ENCODE measurements at places on chromosomes 12 and 14.

- DNase-seq: no peak
Observed at GRCh38 chr12:9740106-9740750, 7.3 kb upstream of the CLECL1 start.

GRCh38 chr14:62631176-62631575 is 414.1 kb downstream of the KCNH5 start:
- no peak for DNase-seq

DNA sequence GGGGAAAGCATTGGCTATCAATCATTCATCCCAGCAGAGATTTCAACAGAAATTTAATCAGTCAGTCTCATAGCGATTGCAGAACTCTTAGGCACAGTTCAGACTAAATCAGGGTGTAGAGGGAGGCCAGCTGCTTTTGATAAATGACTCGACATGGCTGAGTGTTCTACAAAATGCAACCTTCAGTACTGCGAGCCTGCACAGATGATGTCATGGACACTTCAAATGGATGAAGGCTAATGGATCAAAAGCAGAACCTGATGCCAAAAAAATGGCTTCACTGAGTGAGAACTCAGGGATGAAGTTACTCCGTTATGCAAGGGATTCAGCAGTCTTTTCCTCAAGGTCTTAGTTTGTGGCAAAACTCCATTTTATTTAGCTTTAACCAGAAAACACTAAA is 167.3 kb downstream of the DACT1 start:
- DNase-seq: no peak

- no peak for DNase-seq
Observed at GRCh38 chr12:61538951-61539350, 721.3 kb upstream of the USP15 start.

- no peak for DNase-seq
Observed at GRCh38 chr14:20623798-20624197, 17.7 kb downstream of the OR6S1 start.

DNA sequence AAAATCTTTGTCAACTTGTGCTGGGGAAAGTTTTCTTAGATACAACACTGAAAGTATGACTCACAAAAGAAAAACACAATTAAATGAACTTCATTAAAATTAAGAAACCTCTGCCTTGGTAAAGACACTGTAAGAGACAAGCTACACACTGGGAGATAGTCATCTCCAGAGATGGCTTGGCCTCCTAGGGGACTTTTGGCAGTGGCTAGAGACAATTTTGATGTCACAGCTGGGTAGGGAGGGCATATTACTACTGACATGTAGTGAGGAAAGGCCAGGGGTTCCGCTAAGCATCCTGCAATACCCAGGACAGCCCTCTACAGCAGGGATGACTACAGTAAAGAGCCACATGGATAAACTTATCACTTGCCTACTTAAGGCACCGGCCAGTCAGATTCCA is 8.7 kb upstream of the RNASE4 start:
- DNase-seq: no peak

- DNase-seq: no peak
Observed at GRCh38 chr12:97425380-97425779, 37.2 kb upstream of the RMST start.

DNA sequence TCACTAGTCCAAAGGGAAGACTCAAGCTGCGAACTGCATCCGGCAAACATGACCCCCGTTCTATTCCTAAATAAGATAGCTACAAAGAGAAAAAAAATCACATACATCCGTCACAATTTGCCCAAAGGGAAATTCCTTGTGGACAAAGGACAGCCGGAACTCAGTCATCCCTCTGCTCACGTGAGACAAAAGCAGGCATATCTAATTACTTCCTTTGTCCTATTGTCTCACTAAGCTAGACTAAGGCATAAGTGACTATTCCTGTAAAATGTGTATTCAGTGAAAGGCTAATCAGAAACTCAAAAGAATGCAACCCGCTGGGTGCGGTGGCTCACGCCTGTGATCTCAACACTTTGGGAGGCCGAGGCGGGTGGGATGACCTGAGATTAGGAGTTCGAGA is 27.2 kb upstream of the NINJ2 start:
- peak; percentile 29 for DNase-seq

GRCh38 chr12:5000204-5000603 is 43.5 kb upstream of the KCNA5 start:
- DNase-seq: no peak

DNA sequence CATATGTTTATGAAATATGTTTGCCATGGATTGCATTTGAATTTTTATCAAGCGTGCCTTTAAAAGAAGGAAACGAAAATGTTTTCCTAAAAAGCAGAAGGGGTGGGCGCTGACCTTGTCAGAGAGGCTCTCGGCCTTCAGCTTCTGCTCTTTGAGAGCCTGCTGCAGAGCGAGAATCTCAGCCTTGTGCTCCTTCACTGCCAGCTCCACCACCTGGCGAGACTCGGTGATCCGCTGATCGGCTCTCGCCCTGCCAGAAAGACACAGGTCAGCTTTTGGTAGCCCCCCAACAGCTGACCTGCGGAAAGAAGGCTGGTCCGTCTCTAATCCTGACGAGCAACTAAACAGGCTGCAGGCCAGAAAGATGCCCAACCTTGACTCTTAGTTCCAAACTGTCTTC is 62.4 kb downstream of the PRKAB1 start:
- no peak for DNase-seq

DNA sequence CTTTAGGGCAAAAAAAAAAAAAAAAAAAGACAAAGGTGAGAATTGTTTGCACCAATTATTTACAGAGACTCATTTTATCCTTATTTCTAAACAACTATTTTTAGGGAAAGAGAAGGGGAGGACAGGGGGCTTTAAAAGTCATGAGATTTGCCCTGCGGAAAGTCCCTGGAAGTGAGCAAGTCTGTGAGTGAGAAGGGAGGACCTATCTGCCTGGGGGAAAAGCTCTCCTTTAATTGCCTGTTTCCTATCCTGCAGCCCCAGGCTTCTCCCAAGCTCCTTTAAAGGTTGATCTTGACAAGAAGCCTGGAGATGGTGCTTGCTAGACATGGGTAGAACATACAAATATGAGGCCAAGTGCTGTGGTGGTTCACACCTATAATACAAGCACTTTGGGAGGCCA is 8.3 kb upstream of the CHST11 start:
- no peak for DNase-seq

DNA sequence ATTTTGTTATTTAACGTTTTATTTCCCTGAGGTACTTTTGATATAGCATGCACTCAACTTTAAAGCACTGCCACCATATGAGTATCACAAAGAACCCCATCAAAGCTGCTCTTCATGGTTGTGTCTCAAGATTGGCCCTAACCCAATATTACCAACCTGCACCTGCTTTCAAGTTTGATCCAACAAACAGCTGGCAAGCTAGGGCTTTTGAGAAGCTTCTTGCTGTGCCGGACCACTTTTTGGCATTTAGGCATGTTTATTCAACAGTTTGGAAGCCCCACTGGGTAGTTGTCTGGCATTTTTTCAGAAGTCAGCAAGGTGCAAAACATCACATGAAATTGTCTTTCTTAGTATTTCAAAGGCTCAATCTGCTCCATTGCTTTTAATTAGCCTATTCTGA is 137.2 kb upstream of the PLEKHA5 start:
- DNase-seq: no peak

GRCh38 chr12:2163177-2163941 is 110.6 kb downstream of the CACNA1C start:
- DNase-seq: no peak

- DNase-seq: peak; percentile 26
Observed at GRCh38 chr12:50016501-50017475, 8.5 kb downstream of the RACGAP1 start.

- no peak for DNase-seq
Observed at GRCh38 chr12:1539135-1539534, 55.2 kb downstream of the FBXL14 start.

DNA sequence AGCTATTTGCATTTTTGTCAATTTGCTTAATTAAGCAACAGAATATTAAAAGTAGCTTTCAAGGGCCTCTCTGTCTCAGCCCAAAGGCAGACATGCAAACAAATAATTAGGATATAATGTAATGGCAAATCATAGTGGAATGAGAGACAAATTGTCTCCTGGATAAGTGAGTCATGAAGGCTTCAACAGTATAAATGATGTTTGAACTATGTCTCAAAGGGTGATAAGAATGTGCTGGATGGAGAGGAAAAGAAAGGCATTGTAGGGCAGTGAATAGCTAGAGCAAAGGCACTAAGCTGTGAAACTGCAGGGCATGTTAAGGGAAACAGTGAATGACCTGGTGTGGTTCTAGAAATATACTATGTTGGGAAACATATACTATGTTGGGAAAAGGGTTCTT is 53.5 kb upstream of the PPP1R12A start:
- no peak for DNase-seq

DNA sequence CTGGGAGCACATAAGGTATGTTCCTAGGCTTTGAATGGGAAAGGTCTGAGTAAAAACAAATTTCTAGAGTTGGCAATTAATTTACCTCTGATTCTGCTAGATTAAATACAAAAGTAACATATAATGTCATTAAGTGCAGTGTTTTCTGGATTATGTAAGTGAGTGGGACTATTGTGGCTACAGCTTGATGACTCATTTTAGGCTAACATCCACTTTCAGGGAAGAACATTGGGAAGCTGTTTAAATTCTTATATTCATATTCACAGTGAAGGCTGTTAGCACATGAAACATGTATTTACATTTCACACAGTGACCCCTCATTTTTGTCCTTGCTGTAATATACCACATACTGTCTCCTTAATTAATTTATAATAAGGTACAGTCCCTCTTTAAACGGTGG is 13.2 kb upstream of the BMAL2 start:
- no peak for DNase-seq

GRCh38 chr12:4825011-4825858 is 84.5 kb upstream of the KCNA1 start:
- no peak for DNase-seq

- DNase-seq: no peak
Observed at GRCh38 chr12:69087986-69088385, 151.4 kb upstream of the CPSF6 start.

- DNase-seq: no peak
Observed at GRCh38 chr12:97046901-97047300, 139.8 kb downstream of the NEDD1 start.

- DNase-seq: no peak
Observed at GRCh38 chr12:78293059-78293686, 462.5 kb downstream of the NAV3 start.

DNA sequence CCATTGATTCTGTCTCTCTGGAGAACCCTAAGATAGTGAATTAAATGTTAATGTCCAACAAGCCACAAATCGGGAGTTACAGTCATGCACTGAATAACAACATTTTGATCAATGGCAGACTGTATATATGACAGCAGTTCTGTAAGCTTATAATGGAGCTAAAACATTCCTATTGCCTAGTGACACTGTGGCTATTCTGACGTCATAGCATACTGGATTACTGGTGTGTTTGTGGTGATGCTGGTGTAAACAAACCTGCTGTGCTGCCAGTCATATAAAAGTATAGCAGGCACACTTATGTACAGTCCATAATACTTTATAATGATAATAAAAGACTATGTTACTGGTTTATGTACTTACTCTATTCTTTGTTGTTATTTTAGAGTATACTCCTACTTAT is 56.7 kb upstream of the BICD1 start:
- no peak for DNase-seq

DNA sequence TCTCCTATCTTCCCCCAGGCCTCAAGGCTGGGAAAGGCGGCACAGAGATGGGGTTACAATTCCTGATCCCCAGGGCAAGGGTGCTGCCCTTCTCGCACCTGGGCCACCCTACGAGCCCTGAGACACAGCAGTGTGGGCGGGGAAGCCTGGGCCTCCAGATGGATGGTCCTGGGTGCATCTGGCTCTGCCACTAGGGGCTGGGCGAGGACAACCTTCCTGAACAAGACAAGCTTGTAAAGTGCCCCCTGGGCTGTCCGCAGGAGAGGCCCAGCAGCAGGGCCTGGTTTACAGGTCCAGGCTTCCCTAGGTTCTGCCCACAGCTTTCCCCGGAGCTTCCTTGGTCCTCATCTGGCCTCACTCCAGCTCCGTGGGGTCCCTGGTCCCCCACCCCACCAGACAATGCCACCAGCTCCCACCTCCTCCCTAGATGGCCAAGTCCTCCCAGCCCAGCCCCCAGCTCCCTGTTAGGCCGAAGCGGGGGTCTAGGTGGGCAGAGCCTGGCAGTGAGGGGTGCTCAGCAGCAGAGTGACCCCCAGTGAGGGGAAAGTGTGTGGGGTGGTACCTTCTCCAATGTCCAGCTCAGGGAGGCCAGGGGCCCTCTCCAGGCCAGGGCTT is 8.9 kb downstream of the ARL6IP4 start:
- DNase-seq: no peak

DNA sequence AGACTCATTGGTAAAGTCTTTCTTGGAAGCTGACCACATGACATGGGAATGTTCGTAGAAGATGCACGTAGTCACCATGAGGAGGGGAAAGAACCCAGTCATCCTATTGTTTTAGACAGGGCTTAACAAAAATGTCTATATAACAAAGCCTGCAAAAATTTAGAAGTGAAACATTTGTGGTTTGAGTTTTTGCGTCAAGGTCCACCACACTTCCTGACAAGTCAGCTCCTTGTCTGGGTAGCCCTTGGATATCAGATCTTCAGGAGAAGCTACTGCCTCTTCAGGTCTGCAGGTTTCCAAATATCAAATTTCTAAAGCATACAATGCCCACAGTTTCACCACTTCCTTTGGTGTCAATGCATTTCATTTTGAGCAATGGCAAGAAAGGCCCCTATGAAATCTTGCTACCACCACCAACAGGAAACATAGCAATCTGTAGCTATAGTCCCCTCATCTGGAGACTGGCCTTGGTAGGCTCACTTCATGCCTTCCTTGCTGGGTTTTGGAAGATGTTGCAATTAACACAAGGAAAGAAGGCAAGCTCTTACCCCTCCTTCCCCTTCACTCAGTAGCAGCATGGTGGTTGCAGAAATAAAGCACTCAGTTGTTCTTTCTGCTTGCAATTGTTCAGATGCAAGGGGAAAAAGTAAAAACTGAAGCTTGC is 235.2 kb downstream of the PCNX1 start:
- DNase-seq: no peak

DNA sequence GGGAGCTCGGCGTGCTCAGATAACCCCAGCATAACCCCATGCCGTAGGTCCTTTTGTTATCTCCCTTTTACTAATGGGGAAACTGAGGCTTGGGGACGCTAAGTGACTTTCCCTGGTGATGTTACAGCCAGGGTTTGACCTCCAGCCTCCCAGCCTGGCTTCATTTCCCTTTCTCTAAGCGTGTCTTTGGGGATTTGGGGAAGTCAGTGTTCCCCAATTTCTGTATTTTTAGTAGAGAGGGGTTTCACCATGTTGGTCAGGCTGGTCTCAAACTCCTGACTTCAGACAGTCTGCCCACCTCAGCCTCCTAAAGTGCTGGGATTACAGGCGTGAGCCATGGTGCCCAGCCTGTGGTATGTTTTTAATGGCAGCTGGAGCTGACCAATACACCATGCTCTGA is 85.4 kb downstream of the PHETA1 start:
- DNase-seq: no peak

GRCh38 chr14:32968972-32969544 is 30.4 kb downstream of the NPAS3 start:
- DNase-seq: no peak

DNA sequence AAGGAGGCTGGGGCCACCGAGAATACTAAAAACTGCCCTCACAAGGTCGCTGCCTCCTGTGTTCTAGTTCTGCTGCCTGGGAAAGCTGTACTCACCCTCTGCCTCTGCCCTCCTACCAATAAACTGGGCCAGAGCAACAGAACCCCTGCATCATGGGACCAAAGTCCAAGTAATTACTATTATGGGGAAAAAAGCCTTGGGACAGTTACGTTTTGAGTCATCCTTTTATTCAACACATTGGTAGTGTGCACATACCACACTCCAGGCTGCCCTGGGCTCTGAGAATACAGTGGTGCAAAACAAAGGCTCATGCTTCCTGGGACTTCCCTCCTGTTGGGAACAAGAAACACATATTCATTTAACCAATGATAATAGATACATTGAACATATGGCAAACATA is 49.0 kb downstream of the CACNA1C start:
- DNase-seq: no peak
